ENCODE measurements at places on chromosomes 11 and 22.

GRCh38 chr11:83723999-83724398, 437.8 kb upstream of the CCDC90B start:
- DNase-seq: peak; percentile 1

- DNase-seq: no peak
These were observed 3.5 kb downstream of the CHRM4 start for GRCh38 chr11:46387919-46388618.

DNA sequence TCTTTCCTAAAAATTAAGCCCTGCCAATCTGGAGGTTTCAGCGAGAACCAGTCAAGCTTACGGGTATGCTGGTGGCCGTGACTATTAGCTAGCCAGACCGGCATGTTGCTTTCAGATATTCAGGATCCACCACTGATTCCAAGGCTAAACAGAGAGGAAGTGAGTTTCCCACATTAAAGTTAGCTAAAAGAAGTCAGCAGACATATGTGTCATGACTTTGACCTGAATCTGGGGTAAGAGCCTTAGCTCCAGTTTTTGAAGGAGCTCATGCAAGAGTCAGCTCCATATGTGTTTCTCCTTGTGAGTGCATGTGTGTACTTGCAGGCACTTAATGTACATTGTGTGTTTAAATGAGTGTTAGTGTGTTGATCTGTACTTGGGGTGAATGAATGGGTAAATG, 1.4 kb downstream of the ZFPL1 start:
- DNase-seq: no peak

DNA sequence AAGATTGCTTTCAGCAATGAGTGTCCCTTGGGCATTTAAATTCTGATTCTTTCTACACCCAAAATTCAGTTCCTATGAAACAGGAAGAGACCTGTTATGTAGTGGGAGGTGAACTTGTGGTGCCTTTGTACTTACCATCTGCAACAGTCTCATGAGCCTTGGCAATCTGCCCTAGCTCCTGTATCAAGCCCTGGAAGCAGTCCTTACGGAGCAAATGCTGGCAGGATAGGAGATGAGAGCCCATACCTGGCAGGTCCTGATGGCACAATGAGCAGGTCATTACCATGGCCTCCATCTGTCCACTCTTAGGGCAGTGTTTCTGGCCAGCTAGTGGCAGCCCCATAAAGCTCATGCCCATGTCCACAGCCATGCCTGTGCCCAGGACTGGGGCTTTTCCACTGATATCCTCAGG, 10.8 kb downstream of the TRIM66 start:
- no peak for DNase-seq

DNA sequence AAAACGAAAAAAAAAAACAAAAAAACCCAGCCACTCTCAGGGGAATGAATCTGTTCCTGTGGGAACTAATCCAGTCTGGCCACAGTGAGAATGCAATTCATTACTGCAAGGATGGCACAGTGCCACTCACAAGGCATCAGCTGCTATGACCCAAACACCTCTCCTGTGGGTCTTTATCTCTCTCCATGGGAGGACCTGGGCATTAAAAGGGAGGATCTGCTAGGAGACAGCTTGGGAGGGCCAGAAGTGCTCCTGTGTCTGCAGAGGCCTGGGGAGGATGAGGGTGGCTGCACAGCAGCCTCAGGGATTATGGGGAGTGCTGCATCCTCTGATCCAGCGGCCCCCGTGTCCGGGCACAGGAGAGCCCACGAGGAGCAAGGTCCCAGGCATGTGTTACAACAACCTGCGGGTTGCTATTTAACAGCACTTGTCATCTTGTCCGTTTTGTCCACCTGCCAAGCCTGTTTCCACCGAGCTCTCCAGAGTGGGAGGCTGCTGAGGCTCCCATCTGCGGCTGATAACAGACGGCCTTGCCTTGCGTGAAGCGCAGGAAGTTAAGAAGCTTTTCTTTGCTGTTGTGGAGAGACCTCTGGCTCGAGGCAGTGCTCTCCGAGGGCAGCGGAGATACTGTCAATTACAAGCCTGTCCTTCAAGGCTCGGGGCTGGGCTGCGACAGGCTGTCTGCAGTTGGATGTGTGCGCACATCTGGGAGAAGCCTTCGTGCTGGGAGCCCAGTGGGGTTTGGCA, 97.7 kb downstream of the NXPE2 start:
- DNase-seq: no peak

DNA sequence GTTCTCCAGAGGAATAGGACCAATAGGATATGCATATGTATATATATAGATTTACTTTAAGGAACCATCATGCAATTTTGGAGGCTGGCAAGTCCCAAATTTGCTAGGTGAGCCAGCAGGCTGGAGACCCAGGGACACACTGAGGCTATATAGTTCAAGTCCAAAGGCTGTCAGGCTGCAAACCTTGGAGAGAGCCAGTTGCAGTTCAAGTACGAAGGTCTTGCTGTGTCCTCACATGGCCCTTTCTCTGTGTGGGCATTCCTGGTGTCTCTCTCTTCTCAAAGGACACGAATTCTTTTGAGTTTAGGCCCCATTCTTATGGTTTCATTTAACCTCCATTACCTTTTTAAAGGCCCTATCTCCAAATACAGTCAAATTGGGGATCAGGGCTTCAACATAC, 134.4 kb upstream of the SORL1-AS1 start:
- DNase-seq: no peak

DNA sequence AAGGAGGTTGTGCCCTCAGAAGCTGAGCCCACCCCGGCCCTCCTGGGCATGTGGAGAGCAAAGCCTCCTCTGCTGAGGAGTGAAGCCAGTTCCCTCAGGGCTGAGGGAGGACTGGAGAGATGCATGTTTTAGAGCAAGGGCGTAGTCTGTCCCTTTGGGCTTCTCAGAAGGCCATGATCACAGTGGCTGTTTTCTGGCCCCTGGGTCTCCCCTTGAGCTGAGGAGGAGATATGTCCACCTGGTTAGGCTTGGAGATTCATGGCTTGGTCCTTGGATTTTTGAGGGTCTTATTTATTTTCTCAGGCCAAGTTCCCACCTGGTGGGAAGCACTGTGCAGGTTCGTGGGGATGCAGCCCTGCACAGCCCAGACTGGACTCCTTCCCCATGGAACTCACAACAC, 46.5 kb upstream of the THY1 start:
- DNase-seq: no peak

DNA sequence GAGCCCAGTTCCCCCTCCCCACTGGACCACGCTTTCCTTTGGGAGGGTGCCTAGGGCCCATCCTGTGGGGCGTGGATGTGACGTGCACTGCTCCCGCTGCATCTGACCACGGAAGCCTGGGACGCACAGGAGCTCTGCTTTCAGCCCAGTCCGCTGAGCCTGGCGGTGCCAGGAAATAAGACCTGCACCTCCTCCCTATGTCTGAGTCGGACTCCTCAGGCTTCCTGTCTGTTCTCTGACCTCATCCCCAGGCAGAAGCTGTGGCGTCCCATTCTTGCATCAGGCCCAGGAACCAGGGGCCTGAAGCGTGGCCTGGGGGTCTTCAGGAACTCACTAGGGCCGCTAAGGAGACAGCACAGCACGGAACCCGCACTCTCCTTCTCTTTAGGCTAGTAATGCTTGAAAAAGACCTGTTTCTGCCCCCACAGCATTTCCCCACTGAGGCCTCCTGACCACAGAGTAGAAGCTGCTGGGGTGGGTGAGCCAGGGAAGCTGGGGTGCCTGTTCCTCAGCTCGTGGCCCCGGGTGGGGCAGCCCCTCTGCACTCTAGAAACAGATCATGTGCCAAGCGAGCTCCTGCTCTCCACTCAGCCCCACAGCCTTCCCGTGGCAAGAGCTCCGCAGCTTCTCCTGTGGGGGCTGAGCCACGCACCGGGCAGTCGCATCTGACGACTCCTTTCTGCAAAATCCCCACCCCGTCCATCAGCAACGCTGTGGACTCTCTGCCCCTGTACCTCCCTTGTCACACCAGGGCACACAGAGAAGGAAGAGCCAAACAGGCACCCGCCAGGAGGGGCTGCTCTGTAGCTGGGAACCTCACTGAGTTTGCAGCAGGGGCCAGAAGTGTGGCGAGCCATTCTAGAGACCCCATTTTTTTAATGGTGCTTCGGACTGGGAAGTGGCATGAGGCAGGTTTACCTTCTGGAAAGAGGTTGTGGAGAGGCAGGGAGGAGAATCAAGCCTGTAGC, 22.6 kb downstream of the MOV10L1 start:
- DNase-seq: peak; percentile 56

DNA sequence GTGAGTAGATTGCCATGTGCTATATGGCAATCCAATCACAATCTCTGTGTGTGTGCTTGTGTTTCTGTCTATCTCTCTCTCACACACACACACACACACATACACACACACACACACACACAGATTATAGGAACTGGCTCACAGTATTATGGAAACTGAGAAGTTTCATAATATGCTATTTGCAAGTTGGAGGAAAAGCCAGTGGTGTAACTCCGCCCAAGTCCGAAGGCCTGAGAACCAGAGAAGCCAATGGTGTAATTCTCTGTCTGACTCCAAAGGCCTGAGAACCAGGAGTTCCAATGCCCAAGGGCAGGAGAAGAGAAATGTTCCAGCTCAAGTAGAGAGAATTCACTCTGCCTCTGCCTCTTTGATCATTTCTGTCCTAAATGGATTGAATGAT, 37.2 kb downstream of the GLYATL2 start:
- no peak for DNase-seq

DNA sequence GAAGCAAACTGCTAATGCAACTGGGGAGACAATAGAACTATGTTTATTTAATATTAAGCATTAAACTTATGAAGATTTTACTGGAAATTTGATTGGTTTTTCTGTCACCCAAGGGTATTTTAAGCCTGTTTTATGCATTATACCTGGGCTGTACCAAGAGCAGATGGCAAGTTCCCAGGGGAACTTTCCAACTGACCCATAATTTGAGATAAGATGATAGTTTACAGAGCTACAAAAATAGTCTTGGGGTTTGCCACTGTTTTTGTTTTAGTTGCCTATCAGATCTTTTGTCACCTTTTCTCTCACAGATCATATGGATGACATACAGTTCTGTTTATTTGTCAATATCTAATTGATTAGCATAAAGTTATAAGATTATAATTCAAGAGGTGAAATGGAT, 43.9 kb downstream of the PDE3B start:
- DNase-seq: no peak

GRCh38 chr11:32894149-32894827, 1.7 kb downstream of the QSER1 start:
- DNase-seq: peak; percentile 32

GRCh38 chr11:121714351-121714750, 261.6 kb upstream of the SORL1-AS1 start:
- DNase-seq: no peak

- peak; percentile 9 for DNase-seq
These were observed 57.7 kb downstream of the TRAF6 start for GRCh38 chr11:36452236-36452940.

DNA sequence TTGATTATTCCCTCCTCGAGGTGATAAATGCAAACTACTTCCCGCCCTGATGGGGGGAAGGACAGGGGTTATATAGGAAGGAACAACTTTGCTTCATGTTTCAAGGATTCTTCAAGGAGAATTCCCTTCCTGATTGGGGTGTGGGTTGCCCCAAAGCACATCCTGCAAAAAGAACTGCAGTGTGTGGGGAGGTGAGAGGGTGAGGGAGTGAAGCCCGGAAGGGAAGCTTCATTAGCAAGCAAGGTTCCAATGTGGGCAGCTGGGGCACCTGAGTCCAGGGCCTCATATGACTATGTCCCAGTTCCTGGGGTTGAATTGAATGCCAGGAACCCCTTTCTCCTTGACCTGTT, 326.0 kb downstream of the MN1 start:
- no peak for DNase-seq

DNA sequence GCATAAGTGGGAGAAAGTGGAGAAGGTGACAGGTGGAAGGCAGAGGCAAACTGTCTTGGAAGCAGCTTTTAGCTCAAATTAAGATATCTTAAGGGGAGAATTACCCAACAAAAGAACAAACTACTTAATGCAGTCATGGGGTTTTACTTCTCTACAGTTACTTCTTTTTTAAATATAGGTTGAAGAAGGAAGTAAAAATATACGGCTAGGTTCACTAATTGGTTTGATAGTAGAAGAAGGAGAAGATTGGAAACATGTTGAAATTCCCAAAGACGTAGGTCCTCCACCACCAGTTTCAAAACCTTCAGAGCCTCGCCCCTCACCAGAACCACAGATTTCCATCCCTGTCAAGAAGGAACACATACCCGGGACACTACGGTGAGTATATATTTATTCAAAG, 40.8 kb downstream of the PDHX start:
- DNase-seq: no peak

All from stimulated activated CD4-positive, alpha-beta T cell treated with anti-CD3 and anti-CD28 coated beads, Interleukin-1b, Interleukin-23, amount 100 ng/mL, for 48 hours (primary cell).